ENCODE measurements at places on chromosomes 2 and 18.

DNA sequence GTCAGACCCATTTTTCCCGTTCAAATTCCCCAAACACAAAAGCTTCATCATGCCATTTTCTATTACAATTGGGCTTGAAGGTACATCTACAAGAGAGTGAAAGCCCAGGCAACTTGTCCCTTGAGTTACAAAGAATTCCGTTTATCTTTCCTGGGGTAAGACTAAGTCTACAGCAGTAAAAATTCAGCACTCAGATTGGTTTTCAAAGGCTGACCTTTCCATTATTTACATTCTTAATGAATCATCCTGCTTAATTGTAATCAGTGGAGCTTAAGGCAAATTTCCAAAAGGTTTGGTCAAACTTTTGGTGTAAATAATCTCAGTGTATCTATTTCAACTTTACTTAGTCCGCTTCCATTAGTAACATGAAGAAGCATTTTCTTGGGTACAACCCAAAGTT, 33.4 kb upstream of the ST3GAL5 start:
- no peak for DNase-seq

DNA sequence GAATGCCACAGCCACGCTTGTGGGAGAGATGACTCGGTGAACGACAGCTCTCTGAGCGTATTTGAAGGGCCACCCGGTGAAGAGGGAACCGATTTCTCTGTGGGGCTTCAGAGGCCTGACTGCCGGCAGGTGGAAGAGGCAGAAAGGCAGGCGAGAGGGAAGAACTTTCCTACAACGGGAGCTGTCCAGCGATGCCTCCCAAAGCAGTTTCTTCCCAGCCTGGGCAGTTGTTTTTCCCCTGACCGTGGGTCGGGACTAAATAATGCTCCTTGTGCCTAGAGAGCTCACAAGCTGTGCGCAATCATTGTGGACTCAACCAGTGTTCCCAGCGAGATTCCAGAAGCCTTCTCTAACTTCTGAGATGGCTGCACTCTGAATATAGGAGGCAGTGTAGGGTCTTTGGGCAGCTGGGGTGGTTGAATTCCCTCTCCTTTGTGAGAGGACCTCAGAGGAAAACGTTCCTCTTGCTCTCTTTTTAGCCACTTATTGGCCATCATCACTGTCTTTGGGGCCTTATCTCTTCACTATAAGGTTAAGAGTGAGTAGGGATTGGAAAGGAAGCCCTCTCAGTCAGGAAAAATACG, 710 bp downstream of the SEC11C start:
- no peak for DNase-seq

- no peak for DNase-seq
These were observed 20.5 kb downstream of the GYPC start for GRCh38 chr2:126676221-126677175.

DNA sequence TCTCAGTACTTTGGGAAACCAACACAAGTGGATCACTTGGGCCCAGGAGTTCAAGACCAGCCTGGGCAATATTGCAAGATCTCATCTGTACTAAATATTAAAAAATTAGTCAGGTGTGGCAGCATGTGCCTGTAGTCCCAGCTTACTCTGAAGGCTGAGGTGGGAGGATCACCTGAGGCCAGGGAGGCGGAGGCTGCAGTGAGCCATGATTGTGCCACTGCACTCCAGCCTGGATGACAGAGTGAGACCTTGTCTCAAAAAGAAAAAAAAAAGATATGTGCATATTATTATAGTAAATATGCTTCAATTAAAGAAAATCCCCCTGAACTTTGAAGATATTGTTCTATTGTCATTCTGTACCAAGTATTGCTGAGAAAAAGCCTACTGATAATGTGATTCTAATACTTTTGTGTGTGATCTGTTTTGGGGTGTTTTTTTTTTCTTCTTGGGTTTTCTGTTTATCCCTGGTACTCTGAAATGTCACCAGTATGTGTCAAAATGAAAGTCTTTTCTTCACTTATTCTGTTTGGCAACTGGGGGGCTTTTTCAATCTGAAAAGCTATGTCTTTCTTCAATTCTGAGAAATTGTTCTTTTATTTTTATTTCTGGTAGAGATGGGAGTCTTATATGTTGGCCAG, 13.2 kb downstream of the NEURL3 start:
- no peak for DNase-seq

- DNase-seq, result no peak
These were observed 145.4 kb upstream of the TWIST2 start for GRCh38 chr2:238702276-238703052.

- no peak for DNase-seq
These were observed 5.9 kb upstream of the IMPACT start for GRCh38 chr18:24420551-24420950.

GRCh38 chr2:174563530-174564282, 33.9 kb downstream of the WIPF1 start:
- DNase-seq, result no peak

GRCh38 chr18:80210312-80211083, 36.8 kb downstream of the PARD6G start:
- DNase-seq, result no peak

DNA sequence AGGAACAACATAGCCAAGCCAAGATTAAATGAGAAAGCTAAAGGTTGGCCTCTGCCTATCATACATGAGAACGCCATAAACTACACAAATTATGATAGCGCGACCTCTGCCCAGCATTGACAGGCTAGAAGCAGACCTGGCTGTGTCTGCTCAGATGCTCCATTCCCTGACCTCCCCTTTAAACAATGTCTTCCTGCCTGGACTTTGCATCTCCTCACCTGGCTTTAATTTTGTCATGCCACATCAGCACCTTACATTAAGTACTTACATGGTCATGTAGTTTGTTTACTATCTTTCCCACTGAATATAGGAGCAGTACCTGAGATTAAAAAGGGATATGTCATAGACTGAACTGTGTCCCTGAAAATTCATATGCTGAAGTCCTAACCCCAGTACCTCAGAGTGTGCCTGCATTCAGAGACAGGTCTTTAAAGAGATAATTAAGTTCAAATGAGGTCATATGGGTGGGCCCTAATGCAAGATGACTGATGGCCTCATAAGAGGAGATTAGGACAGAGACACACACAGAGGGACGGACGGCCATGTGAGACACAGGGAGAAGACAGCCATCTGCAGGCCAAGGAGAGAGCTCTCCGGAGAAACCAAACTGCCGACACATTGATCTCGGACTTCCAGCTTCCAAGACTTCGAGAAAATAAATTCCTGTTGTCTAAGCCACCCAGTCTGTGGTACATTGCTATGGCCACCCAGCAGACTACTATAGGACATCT, 103.7 kb downstream of the BIN1 start:
- no peak for DNase-seq

GRCh38 chr2:9754532-9754887, 88.8 kb upstream of the TAF1B start:
- no peak for DNase-seq

DNA sequence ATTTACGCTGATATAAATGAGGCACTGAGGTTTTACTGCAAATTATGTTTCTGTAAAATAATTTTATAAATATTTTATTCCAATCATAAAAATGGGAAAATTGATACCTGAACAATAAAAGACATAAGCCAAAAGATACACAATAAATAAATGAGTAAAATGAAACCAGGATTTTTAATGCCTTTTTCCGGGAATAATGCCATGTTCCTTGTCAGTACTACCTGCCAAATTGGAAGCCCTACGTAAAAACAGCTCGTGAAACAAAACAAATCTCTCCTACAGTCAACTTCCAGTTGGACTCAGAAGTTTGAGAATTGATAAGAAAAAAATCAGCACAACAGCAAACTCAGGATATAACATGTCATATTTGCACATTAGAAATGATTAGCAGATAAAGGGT, 18.0 kb downstream of the GALNT3 start:
- no peak for DNase-seq

- no peak for DNase-seq
These were observed 148.1 kb downstream of the SLC4A3 start for GRCh38 chr2:219775506-219775905.

DNA sequence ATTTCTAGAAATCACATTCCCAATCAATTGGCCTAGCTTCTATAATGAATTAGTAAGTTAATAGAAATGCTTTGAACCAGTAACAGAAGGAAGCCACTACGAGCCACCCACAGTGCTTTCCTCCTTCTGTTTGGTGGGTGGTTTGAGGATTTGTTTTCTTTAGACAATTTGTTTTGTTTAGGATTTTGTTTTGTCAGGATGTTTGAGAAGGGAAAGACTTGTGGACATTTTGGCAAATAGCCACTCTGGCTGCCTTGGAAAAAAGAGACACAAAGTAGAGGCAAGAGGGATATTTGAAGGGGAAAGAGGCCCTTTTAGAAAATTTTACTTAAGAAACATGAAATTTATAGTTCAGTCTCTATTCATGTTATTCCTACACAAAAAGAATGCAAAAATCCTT, 47.7 kb downstream of the TANK start:
- no peak for DNase-seq

GRCh38 chr2:41597680-41598079, 450.1 kb upstream of the PKDCC start:
- DNase-seq, result no peak

DNA sequence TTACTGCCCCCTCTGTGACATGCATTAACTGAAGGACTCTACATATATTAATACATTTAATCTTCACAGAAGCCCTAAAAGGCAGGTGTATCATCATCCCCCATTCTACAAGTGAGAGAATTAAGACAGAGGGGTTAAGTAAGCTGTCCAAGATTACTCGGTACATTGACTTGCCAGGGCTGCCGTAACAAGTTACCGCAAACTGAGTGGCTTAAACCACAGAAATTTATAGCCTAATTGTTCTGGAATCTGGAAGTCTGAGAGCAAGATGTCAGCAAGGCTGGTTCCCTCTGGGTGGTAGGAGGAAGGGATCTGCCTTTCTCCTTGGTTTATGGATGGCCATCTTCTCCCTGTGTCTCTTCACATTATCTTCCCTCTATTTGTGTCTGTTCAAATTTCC, 605.5 kb downstream of the EPHA4 start:
- DNase-seq, result no peak

GRCh38 chr2:223542501-223542900, 59.7 kb downstream of the SCG2 start:
- no peak for DNase-seq

DNA sequence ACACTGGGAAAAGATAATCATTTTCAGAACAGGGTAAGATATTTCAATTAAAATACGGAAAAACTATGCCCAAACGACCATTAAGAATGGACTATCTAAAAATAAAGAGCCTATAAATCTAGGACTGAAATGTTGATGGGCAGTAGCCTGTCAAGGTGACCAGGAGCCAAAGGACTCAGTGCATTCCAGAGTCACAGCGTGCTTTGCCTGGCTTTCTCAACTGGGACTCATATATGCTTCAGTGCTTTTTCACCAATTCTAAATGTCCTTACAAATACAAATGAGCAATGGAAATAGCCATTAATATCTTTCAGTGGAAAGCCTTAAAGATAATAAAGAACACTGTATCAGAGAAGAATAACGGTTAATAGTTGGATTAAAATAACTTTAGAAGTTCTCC, 35.4 kb downstream of the PREPL start:
- DNase-seq, result no peak

DNA sequence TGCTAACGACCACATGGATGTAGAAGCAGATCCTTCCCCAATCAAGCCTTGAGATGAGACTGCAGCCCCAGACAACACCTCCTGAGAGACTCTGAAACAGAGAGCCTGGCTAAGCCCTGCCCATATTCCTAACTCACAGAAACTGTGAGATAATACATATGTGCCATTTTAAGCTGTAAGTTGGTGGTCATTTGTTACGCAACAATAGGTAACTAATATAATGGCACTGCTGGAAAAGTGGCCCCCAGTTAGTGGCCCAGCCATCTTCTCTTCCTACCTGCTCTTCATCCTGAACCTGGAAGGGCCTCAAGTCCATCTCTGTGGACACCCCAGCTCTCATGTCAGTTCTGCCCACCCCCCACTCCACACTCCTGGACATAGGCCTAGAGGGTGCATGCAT, 144.0 kb downstream of the TMEM17 start:
- no peak for DNase-seq

DNA sequence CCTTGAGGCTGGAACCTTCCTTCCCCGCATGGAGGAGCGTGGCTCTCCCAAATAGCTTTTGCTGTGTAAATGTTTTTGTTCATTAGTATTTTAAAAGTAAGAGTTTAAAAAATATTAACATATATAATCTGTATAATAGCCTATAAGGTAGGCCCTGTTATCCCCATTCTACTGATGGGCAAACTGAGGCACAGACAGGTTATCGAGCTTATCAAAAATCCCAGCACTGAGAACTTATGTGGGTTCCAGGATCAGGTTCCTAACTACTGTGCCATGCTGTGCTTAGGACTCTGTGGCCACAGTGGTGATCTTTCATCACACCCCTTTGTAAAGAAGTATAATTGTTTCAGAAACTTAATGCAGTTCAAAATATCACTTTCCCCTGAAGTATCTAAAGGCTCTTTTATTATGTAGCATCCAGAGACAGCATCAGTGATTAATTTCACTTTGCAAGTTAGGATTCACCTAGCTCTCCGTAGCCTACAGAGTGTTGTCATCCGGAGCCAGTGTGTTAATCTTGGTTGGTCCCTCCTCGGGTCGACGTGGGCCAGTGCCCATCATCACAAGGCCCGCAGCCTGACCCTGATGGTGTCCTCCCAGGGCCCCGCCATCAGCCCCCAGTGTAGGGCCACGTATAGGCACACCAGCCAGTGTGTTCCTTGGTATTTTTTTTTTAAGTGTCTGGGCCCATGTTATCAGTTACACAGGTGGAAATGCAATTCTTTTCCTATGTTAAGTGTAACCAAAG, 28.7 kb downstream of the CABLES1 start:
- no peak for DNase-seq

DNA sequence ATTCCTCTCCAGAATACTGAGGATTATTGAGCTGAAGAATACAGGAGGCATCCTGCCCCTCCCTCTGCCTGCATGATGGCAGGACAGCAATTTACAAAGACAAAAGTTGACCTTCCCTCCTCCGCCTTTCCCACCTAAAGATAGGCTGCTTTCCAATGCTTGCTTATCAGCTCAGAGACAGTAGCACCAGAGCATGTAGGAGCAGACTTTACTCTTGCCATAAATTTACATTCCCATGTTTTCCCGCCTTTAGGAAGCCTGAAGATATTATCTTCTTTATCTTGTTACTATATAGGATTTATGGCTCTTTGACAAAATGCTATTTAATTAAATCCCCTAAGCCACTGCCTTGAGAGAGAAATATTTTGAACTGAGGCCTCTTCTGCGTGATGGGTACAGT, 135.6 kb upstream of the HNMT start:
- DNase-seq, result no peak

- no peak for DNase-seq
These were observed 98.3 kb downstream of the MYCN start for GRCh38 chr2:16038621-16039020.

DNA sequence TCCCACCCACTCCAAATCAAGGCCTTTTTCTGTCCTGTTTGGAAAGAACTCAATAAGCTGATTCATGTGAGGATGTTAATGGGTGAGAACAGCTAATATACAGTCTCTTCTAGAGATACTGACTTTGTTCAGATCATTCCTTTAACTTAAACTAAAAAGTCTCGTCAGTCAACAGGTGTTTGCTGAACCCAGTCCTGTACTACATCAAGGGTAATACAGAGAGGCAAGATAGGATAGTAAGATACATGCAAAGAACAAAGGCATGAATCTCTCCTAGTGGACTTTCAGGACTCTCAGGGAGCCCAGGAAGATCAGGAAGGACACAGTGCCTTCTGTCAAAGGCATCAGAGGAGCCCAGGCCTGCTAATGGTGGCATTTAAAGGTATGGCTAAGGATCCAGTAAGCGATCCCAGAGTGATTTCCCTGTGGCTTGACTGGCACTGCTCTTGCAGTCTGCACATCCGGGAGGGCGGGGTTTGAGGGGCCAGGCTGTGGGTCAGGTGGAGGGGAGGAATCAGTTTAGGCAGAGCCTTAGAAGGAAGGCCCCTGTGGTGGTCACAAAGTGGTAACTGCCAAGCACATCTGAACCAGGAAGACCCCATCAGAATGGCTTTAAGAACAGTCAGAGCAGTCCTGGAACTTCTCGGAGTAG, 54.0 kb downstream of the EPAS1 start:
- no peak for DNase-seq

Measured in activated CD8-positive, alpha-beta memory T cell treated with anti-CD3 and anti-CD28 coated beads, Interleukin-2, amount 50 U/mL, for 4 hours (primary cell).